Immature natural killer cell (primary cell): ENCODE measurements at places on chromosomes 6 and 20. TPM values are rescaled to one million over a fixed set of nuclear protein-coding genes. Genes with fewer than 3 reads are reported as not detected.

The ZNF451 gene
- polyA plus RNA-seq, result 26.0 TPM

GRCh38 chr6:37559501-37559900 lies 59.8 kb upstream of the CCDC167 start:
- no peak for DNase-seq

- peak; percentile 52 for DNase-seq
Measured at GRCh38 chr6:710601-711571, 17.9 kb upstream of the EXOC2 start.

DNA sequence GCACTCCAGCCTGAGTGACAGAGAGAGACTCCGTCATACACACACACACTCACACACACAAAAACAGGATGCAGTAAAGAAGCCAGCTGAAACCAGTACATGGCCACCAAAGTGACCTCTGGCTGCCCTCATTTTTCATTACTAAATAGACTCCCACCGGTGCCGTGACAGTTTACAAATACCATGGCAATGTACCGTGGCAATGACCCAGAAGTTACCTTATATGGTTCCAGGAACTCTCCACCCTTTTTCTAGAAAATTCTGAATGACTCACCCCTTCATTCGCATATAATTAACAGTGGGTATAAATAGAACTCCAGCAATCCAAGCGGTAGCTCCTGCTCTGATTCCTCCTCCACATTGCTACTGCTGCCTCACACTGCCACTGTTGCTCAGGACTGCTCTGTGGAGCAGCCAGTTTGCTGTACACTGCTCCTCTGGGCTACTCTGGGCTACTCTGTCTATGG lies 57.7 kb downstream of the SNX5 start:
- DNase-seq, result no peak

The THEMIS gene
- 1.6 TPM for polyA plus RNA-seq

The GMPR gene
- 2.7 TPM for polyA plus RNA-seq

The EBF4 gene
- polyA plus RNA-seq, result 1.8 TPM

DNA sequence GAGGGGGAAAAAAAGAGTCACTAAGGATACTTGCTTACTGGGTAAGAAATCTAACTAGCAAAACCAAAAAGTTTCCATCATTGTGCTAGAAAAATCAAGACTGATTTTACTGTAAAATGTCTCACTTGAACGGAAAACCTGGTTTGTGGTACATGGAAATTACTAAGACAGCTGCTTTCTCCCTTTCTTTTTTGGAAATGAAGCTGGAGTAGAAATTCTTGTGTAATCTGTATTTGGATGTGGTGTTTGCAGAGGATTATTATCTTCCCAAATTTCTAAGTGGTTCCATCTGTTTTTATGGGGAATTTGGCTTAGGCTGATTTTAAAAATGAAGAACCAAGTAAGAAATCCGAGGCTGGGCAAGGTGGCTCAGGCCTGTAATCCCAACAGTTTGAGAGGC lies 20.4 kb downstream of the EPB41L2 start:
- no peak for DNase-seq

DNA sequence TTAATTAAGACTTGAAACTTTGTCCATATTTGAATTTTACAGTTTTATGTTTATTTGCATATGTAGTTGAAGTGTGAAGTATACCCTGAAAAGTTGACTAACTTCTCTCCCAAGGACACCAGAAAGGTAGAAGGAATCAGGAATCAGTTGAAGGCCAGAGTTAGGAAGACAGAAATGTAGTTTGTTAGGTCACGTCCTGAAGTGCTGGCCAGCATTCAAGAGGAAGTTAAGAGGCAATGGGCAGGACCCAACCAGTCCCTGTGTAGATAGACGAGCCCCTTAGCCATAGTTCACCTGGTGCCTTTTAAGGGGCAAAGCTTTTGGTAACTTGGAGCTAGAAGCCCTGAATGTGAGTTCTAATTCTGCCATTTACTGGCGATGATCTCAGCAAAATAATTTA lies 250.4 kb upstream of the KCNQ5 start:
- DNase-seq, result no peak

The PLCB4 gene
- polyA plus RNA-seq, result not detected

DNA sequence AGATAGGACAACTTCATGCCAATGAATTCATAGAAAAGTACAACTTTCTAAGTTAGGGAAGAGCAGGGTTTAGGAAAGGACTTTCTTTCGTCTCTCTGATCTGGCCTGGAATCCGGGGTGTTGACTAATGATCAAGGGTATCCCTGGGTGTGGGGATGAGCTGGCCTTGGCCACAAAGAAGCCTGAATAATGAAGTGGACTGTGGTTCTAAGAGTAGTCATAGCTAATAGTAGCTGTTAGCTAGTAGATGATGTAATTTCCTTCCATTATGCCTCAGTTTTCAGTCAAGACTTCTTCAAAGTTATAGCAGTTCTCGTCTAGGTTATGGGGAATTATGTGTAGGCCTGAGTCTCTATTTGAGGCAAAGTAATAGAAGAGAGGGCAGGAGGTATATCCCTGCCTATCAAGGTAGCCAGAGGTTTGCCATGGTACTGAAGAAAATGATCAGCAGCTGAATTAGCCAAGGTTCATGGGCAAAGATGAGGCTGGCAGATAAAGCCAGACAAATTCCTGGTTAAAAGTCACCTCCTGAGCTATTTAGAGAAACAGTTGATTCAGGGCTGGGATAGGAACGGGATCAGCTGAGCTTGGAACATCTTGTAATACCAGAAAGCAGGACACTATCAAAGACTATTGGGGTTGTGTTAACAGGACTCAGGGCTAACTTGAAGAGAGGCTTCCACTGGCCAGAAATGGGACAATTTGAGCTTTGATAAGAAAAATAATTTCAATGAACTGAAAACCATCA lies 18.7 kb upstream of the TRPC4AP start:
- no peak for DNase-seq

The TAP2 gene
- polyA plus RNA-seq, result 30.4 TPM

The ERGIC3 gene
- polyA plus RNA-seq, result 138 TPM

DNA sequence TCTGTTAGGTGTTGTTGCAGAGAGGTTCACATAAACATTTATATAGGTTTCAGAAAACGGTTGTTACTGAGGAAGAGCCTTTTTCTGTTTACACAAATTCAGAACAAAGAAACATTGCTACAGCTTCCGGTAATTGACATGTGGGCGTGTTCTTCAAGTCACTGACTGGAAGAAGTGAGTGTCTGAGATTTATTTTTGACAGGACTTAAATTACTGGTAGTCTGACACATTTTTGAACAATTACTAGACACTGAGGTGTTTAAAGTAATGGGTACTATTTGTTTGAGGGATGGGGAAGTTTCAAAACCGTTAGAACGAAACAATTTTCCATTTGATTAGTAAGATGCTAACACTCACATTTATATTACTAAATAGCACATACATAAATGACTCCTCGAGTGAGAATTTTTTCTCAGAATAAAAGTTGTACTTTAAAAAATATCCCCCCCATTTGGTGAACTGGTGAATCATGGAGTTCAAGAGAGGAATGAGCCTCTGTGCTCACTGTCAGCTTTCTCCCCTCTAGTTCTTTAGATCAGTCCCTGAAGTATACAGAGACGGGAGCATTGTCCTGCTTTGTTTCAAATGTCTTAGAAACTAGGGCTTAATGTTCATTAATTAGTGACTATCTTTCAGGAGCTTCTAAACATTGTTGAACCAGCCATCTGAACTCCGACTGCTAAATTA lies 98.7 kb downstream of the TSHZ2 start:
- DNase-seq, result no peak

DNA sequence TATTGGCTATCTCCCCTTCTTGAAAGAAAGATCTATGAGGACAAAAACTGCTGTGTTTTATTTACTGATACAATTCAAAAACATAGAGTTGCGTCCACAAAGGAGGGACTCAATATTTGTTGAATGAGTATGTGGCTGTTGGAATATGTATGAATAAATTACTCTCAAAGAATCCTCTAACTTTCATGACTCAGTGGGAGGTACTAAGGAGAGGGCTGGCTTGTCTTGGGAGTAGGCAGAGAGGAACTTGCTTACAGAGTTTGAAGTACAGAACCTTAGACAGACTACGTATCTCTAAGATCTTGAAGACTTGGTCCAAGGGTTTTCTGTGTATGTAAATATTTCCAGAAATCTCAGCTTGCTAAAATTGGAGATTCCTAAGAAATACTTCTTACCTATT lies 504.0 kb upstream of the PTCHD4 start:
- DNase-seq, result no peak

- DNase-seq, result peak; percentile 41
Measured at GRCh38 chr20:34834459-34834893, 9.0 kb upstream of the NCOA6 start.

DNA sequence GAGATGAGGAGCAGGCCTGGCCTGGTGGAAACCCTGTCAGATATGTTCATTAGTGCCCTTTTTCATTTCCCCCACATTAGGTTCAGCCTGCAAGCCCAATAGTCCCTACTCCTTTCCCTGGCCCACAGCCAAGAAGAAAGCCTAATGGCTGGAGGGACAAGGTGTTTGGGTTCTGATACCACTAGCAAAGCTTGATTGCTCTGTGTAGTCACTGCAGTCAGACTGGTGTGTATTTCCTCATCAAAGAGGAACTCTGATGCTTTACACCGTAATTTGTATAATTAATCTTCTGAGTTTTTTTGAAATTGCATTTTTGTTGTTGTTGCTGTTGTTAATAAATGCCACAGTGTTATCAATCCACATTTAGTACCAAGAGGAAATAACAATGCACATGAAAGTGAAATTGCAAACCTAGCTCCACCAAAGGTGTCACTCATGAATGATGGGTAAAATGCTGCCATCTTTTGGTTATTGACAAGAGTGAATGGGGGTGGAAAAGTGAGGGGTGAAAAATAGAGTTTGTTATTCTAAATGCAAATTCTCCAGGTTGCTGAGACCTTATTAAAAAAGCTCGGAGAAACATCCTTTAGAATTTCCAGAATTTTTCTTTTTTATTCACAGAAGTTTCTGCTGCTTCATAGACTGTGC lies 320.2 kb upstream of the POU3F2 start:
- DNase-seq, result no peak

DNA sequence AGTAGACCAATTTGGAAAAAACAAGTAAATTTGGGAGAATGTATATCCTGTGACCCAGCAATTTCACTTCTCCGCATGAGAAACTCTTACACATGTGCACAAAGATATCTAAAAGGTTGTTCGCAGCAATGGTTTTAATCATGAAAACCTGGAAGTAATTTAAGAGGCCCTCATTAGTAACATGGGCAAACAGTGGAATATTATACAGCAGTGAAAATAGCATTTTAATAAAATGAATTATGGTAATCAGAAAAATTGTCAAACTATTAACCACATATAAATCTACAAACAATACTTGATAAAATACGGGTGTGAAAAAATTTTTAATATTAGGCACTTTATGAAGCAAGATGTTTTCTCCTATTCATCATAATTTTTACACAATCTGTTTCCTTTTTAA lies 74.2 kb downstream of the KCNQ5 start:
- no peak for DNase-seq

DNA sequence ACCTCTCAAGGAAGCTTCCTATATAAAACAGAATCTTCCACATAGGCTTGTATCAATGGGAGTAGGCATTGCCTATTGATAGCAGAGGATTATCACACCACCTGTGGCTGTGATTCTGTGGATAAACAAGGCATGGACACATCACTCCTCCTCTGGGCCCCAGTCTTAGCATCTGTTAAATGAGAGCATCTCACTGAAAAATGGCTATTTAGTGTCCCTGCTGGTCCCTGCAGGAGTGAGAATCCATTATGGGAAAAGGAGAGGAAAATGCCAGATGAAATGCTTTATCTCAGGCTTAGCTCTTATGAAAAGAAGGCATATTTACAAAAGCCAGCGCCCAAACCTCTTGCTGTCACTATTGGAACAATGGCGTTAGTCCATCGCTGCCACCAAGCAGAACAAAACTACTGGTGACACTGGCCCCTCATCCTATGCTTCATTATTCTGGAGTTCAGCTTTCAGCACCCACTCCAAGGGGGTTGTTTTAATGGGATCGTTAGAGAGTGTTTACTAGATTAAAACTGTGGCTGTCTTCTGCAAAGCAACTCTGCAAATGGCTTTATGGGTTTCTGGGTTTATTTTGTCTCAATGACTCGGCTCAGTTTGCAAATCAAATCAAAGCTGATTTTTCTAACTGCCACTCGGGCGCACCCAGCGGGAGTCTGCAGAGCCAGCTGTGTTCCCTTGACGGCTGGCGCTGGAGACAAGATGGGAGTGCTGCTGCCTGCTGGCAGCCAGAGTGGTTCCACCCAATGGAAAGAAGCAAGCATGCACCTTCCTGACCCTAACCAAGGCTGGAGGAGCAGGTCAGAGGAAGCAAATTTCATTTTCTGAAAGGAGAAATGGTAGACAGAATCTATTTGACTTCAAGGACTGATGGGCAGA lies 658.8 kb upstream of the CHD6 start:
- no peak for DNase-seq

GRCh38 chr6:161370880-161371279 lies 97.0 kb upstream of the AGPAT4 start:
- peak; percentile 73 for DNase-seq

The C2 gene
- polyA plus RNA-seq, result not detected

- DNase-seq, result no peak
Measured at GRCh38 chr6:80316686-80317231, 210.3 kb downstream of the BCKDHB start.

DNA sequence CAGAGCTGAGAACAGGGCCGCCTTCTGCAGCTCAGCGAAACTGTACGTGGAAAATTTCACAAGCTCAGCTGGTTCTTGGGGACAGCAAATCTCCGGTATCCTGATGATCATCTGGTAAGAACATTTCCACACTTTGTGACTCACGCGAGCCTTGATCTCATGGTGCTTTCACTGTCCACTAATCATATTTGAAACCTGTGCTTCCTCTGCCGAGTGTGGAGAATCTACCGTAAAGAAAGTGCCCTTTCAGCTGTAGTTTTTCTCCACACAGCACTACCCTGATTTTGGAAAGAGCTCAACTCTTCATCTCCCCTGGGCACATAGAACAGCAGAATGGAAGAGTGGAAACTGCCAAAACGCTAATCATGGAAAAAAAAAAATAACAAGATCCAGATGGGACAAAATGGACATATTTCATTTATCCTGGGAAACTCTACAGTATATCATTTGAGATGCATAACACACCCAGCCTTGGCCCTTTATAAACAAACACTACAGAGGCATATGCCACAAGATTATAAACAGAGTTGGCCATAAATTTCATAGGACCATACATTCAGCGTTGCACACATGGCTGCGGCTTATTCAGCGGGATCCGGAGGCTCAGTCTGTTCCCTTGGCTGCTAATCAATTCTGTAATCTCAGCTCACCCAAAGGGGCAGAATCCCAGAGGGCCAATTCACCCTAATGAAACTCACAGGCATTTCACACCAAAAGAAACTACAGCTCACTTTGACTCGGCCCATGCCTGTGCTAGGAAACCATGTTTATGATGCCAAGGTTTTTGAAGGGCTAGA lies 434.5 kb downstream of the HDGFL1 start:
- DNase-seq, result no peak

DNA sequence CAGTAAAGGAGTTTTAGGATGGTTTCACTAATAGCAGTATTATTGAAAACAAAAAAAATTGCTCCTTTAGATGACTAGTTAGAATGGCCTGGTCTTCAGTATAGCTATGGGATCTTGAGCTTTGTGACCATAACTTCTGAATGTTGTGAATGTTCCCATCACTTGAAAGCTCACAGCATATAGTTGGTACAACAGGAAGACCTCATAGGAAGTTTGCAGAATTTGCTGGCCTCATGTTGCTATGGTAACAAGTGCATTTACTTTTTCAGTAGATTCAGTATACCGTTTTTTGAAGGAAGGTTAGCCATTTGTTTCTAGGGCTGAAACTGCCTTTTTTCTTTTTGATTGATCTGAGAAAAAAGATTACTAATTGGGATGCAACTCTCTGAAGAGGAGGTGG lies 8.3 kb downstream of the PHF3 start:
- peak; percentile 34 for DNase-seq
